Suppressor macrophage (primary cell): ENCODE measurements at places on chromosomes 16 and 17.
A peak's percentile ranks its signal among the peaks of the same experiment; 100 is the strongest.

DNA sequence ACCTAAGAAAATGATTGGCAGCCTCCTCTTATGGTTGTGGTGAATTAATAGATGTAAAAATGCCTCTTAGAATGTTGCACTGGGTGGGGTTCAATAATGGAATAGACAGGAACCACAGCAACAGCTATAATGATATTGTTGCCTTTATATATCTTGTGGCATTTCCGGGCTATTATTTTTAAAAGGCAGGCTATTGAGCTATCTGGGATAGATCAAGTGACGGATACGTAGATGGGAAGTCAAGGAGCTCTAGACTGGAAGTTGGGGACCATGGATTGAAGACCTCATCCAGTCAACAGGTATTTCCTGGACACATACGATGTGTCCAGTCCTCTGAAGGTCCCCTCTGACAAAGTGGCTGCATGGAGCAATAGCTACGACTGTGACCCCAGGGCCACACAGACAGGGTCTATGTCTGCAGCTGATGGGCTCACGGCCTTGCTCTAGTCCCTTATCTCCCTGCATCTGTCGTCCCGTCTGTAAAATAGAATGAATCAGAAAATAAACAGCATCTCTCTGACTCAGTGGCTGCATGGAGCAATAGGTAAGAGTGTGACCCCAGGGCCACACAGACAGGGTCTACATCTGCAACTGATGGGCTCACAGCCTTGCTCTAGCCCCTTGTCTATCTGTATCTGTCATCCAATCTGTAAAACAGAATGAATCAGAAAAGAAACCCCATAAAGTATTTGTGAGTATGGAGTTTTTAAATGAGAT lies 117.7 kb upstream of the FOXF1 start:
- no peak for DNase-seq

DNA sequence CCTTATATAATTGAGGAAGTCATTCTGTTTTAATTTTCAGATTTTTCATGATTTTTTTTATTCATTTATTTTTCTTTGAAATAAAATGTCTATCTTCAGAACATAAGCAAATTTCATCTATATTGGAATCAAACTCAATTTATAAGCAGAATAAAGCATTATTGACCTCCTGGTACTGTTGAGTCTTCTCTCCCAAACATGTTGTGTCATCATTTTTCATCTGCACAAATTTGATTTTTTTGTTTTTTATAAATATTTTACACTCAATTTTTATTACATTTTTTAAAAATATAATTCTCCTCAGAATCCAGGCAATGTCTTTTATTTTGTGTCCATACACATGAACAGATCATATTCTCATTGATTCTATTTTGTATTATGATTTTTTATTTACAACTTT lies 2363.9 kb downstream of the TP53TG3F start:
- DNase-seq: no peak

GRCh38 chr16:10001258-10001775 lies 180.9 kb downstream of the GRIN2A start:
- DNase-seq: no peak

GRCh38 chr16:72072514-72073342 lies 9.7 kb downstream of the HPR start:
- DNase-seq: no peak

DNA sequence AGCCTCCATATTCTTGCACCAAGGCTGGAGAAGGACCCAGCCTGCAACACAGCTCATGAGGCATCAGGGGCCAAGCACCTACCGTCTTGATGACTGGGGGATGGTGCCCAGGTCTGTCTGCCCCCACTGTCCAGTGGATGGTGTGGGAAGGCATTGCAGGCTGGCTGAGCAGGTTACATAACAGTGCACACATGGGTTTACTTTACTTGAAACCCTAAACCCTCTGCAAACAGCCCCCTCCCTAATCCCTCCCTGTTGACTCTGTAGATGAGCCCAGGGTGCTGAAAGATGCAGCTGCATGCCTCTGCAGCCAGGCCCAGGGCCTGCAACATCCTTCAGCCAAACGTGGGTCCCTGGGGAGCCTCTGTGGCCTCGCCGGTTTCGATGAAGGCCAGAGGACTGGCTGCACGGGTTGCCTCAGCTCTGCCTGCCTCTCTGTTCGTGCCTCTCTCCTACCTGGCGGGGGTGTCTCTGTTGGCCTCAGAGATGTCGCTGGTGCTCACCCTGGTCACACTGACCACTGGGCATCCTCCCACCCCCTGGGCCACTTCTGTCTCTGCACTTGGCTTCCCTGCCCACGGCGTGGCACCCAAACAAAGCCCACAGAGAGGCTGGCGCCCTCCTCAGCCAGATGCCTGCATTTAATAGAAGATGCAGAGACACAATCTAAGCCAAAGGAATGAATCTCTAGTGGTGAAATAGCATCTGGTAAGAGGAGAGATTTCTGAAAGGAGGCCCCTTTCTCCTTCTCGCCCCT lies 95.1 kb downstream of the METRNL start:
- no peak for DNase-seq

GRCh38 chr16:28062847-28063521 lies 530 bp downstream of the GSG1L start:
- peak; percentile 61 for DNase-seq

DNA sequence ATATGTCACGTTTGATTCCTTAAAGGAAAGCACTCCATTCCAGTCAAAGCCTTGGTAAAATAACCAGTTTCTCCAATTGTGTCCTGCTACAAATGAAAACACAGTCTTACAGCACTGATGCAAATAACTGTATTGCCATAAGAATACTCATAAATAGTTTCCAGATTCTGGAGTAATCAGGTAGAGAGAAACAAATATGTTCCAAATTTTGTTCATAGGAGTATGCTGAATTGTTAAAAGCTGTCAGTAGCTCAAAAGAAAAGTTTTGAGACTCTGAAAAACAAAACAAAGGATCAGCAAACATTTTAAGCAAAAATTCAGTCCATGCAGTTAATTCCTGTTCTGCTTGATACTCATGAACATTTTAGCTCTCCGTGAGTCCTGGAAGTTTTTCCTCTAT lies 7.8 kb downstream of the DHRS7B start:
- no peak for DNase-seq

GRCh38 chr17:1001640-1002411 lies 4.9 kb downstream of the TIMM22 start:
- DNase-seq: no peak

DNA sequence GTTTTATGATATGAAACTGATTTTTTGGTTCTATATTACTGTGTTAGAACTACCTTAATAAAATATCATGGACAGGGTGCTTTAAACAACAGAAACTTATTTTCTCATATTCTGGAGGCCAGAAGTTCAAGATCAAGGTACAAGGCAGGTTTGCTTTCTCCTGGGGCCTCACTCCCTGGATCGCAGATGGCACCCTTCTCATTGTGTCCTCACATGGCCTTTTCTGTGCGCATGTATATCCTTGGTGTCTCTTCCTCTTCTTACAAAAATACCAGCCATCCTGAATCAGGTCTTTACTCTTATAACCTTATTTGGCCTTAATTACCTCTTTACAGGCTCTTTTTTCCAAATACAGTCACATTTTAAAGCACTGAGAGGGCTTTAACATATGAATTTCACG lies 906.1 kb downstream of the CDH11 start:
- no peak for DNase-seq

GRCh38 chr16:86215979-86216585 lies 294.2 kb upstream of the FOXF1 start:
- no peak for DNase-seq

- DNase-seq: no peak
Observed at GRCh38 chr17:78607038-78607437, 29.8 kb upstream of the DNAH17 start.

- DNase-seq: no peak
Observed at GRCh38 chr17:18117982-18118975, 9.7 kb downstream of the MYO15A start.

GRCh38 chr17:35804658-35805192 lies 4.6 kb upstream of the TAF15 start:
- DNase-seq: peak; percentile 91

DNA sequence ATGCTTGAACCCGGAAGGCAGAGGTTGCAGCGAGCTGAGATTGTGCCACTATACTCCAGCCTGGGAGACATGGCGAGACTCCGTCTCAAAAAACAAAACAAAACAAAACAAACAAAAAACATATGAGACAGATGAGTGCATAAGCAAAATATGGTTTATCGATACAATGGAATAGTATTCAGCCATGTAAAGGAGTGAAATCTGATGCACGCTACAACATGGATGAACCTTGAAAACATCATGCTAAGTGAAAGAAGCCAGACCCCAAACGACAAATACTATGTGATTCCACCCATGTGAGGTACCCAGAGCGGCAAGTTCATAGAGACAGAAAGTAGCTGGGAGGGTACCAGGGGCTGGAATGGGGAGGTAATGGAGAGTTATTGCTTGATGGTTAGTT lies 6.8 kb downstream of the PLCD3 start:
- no peak for DNase-seq

GRCh38 chr17:41812381-41813151 lies at the start of gene FKBP10:
Gene FKBP10 (plus strand): TSS chr17:41813004. CDS start chr17:41813035, 31 bp downstream.
- no peak for DNase-seq

- DNase-seq: no peak
Observed at GRCh38 chr17:5508810-5509209, 22.4 kb downstream of the MIS12 start.

DNA sequence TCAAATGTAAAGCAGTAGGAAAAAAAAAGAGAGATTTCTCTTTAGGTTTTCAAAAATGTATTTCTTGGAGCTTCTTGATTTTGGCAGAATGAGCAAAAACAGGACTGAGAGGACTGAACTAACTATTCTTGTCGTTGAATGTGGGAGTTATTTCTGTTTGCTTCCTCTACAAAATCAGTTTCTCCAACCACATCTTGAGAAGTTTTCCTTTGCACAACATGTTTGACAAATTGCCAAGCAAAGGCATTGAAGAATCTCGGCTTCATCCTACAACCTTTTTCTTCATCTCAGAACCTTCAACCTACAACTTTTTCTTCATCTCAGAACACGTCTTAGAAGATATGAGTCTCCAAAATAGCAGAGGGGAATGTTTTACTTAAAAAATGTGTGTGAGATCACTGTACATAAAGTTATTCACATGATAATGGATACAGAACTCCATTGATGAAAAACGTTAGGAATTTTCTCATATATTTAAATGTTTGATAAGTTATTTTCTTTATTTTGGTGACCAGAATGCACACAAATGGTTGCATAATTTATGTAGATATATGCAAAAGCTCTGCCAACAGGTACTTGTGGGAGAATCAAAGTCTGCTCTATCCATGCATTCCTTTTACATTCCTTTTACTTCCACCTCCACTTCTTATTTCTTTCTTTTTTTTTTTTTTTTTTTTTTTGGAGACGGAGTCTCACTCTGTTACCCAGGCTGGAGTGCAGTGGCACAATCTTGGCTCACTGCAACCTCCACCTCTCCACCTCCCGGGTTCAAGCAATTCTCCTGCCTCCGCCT lies 370.0 kb downstream of the KCNJ2 start:
- peak; percentile 62 for DNase-seq

DNA sequence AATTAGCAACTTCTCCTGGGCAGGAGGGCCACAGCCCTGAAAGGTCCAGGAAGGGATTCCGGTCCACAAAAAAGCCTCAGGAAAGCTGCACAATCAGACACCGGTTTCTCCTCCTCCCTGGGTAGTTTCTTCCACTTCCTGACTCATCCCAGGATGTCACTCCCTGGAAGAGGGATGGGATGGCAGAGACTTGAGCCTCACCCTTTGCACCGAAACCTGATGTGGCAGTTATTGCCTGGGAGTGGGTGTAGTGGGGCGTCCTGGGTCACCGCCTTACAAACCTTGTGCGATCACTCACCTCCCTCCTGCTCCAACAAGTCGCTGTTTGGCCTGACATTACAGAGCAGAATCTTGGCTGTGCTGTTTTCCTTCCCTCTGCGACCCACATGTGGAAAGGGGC lies 70.8 kb downstream of the LYRM1 start:
- no peak for DNase-seq

- DNase-seq: peak; percentile 41
Observed at GRCh38 chr17:39462631-39463375, 1.5 kb downstream of the CDK12 start.

GRCh38 chr17:46163929-46164594 lies 29.2 kb downstream of the KANSL1 start:
- no peak for DNase-seq

DNA sequence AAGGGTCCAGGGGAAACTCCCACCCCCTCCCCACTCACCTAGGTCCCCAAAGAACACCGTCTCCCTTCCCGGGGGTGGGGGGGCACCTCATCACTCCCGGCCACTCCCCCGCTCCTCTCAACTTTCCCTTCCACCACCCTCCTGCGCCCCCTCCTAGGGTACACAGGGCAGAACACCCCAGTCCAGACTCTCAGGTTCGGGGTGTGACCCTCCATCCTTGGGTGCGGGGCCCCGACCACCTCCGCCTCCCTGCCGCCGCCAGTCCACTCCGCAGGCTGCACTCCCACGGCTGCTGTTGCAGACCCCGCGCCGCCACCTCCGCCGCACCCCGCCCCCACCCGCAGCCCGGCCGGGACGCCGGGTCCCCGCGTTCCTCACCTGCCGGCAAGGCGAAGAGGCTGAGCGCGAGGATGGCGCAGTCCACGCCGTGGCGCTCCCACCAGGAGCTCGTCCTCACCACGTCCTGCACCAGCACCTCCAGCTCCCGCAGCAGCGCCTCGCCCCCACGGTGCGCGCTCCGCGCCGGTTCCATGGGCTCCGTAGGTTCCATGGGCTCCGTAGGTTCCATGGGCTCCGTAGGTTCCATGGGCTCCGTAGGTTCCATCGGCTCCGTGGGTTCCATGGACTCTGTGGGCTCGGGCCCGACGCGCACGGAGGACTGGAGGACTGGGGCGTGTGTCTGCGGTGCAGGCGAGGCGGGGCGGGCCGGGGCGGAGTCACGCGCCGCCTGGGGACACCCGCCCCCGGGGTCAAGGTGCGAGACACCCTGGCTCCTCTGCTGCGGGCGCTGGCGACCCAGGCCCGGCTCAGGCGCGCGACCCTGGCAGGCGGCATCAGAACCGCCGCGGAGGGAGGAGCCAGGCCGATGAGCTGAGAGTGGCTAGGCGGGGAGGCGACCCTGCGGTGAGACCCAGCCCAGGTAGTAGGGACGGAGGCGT lies at the start of gene FADS6:
Gene FADS6, minus strand, starts transcription at position 660 of the 938 bp plus-strand sequence. Its CDS starts 38 bp downstream, at position 622.
- DNase-seq: peak; percentile 17

- no peak for DNase-seq
Observed at GRCh38 chr16:12099451-12100123, 123.1 kb downstream of the SNX29 start.

DNA sequence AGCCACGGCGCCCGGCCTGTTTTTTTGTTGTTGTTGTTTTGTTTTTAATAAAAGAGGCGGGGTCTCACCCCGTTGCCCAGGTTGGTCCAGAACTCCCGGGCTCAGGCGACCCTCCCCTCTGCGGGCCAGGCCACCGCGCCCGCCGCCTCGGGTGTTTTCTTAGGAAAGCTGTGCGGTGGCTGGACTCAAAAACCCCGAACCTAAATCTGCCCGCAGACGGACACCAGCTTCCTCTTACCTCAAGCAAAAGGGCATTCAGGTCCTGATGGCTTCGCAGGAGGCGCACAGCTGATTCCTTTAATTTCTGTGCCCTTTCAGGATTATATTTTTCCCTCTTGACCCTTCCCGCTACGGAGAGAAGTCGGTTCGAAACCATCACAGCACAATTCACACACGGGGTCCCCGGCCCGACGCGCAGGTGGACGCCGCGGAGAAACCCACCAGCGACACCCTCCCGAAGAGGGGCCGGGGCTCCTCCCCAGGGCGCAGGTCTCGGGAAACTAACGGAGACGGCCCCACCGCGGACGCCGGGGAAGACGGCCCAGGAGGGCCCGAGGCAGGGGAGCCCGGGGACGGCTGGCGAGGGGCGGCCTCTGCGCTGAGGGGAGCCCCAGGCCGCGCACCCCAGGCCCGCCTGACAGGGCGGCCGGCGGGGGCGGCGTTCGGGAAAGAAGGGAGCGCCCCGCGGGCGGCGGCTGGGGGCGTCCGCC lies 653 bp downstream of the FANCA start:
- DNase-seq: peak; percentile 36

GRCh38 chr17:50922107-50922506 lies 56.0 kb upstream of the TOB1 start:
- DNase-seq: no peak
